ENCODE measurements at places on chromosomes 6 and 20.

- no peak for DNase-seq
These were observed 250.5 kb upstream of the PRND start for GRCh38 chr20:4471221-4471620.

- DNase-seq = peak; percentile 68
These were observed 64.1 kb downstream of the CLIC5 start for GRCh38 chr6:45951321-45952167.

- peak; percentile 45 for DNase-seq
These were observed 23.3 kb upstream of the TOP1 start for GRCh38 chr20:41005361-41005729.

- DNase-seq = no peak
These were observed 110.9 kb downstream of the GMDS start for GRCh38 chr6:2134554-2134953.
